ENCODE measurements at places on chromosomes 7 and 10. TPM values are rescaled to one million over a fixed set of nuclear protein-coding genes. Genes with fewer than 3 reads are reported as not detected.

CLCN1 gene
- 0.13 TPM for total RNA-seq

NOBOX gene
- total RNA-seq, result not detected

DNA sequence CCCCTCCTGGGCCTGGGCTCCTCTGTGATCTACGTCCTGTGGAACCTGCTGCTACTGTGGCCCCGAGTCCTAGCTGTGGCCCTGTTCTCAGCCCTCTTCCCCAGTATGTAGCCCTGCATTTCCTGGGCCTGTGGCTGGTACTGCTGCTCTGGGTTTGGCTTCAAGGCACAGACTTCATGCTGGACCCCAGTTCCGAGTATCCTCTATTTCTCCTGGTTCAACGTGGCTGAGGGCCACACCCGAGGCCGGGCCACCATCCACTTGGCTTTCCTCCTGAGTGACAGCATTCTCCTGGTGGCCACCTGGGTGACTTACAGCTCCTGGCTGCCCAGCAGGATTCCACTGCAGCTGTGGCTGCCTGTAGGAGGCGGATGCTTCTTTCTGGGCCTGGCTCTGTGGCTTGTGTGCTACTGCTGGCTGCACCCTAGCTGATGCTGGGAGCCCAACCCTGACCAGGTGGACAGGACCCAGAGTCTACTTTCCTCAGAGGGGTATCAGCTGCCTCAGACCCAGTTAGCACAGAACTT, 37.8 kb upstream of the MMD2 start:
- no peak overlapping the region for H3K4me3 ChIP-seq
- no peak overlapping the region for H3K27ac ChIP-seq
- DNase-seq, result no peak
- H3K36me3 ChIP-seq, result peaks cover 36% of the 10 kb centered on the region
- H3K27me3 ChIP-seq, result no peaks in the 10 kb centered on the region

- no peak for DNase-seq
- H3K36me3 ChIP-seq, result no peaks in the 10 kb centered on the region
- no peak overlapping the region for H3K4me3 ChIP-seq
- H3K4me1 ChIP-seq, result peaks cover 13% of the 10 kb centered on the region
Observed at GRCh38 chr10:43939939-43940820, 291.5 kb upstream of the ZNF32 start.

DNA sequence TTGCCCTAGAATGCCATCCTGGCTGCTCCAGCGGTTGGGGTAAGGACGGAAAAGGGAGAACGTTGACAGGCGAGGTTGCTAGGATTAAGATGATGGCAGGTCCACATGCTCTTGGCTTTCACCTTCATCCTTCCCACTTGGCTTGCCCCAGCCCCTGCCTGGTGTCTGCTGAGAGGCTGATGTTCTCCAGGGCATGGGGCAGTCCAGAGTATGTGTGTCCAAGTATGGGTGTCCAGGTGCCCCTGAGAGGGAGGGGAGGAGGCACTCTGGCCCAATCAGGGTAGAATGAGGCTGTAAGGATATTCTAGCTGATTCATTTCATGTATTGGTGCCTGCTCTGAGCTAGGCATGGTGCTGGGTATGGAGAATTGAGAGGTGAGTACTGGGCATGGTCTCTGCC, 12.6 kb downstream of the NEURL1 start:
- no peak overlapping the region for H3K27ac ChIP-seq
- DNase-seq, result no peak
- no peaks in the 10 kb centered on the region for H3K36me3 ChIP-seq

GRCh38 chr10:70518695-70519094, 40.1 kb downstream of the PALD1 start:
- no peak overlapping the region for H3K27ac ChIP-seq
- peaks cover 2% of the 10 kb centered on the region for H3K27me3 ChIP-seq

GRCh38 chr10:14654821-14655382, 119.8 kb downstream of the FAM107B start:
- peaks cover 57% of the 10 kb centered on the region for H3K4me1 ChIP-seq
- H3K27ac ChIP-seq, result no peak overlapping the region
- H3K36me3 ChIP-seq, result peaks cover 20% of the 10 kb centered on the region
- no peaks in the 10 kb centered on the region for H3K27me3 ChIP-seq

- H3K4me1 ChIP-seq, result no peaks in the 10 kb centered on the region
- no peaks in the 10 kb centered on the region for H3K27me3 ChIP-seq
- DNase-seq, result no peak
- no peak overlapping the region for H3K27ac ChIP-seq
Observed at GRCh38 chr7:15764851-15765382, 78.4 kb upstream of the MEOX2 start.
